ENCODE measurements at places on chromosomes 1 and 21.

GRCh38 chr1:30732277-30732996 lies 9.1 kb upstream of the MATN1 start:
- DNase-seq, result peak; percentile 97

GRCh38 chr21:37821092-37821491 lies 95.2 kb downstream of the KCNJ6 start:
- no peak for DNase-seq

GRCh38 chr1:33180226-33180910 lies 1.5 kb downstream of the TRIM62 start:
- DNase-seq, result peak; percentile 91

- no peak for DNase-seq
Observed at GRCh38 chr1:164601399-164602100, 42.6 kb downstream of the PBX1 start.

GRCh38 chr1:91804546-91805023 lies 81.4 kb downstream of the TGFBR3 start:
- peak; percentile 88 for DNase-seq

All from myocyte (in vitro differentiated cells).